Type B pancreatic cell (in vitro differentiated cells): ENCODE measurements at places on chromosomes 6 and 20. TPM values are rescaled to one million over a fixed set of nuclear protein-coding genes. Genes with fewer than 3 reads are reported as not detected.

- H3K4me1 ChIP-seq: peaks cover 37% of the 10 kb centered on the region
- H3K27me3 ChIP-seq: peaks cover 6% of the 10 kb centered on the region
- peak overlapping the region; percentile 96 for H3K27ac ChIP-seq
- peak overlapping the region; percentile 100 for H3K4me3 ChIP-seq
- H3K36me3 ChIP-seq: peaks cover 45% of the 10 kb centered on the region
- DNase-seq: peak; percentile 82
Measured at GRCh38 chr6:158817728-158818580, 1.2 kb downstream of the EZR start.

GRCh38 chr6:152463164-152463563 is 174.0 kb downstream of the SYNE1 start:
- H3K27me3 ChIP-seq: peaks cover 3% of the 10 kb centered on the region
- H3K4me1 ChIP-seq: no peaks in the 10 kb centered on the region
- H3K27ac ChIP-seq: no peak overlapping the region

DNA sequence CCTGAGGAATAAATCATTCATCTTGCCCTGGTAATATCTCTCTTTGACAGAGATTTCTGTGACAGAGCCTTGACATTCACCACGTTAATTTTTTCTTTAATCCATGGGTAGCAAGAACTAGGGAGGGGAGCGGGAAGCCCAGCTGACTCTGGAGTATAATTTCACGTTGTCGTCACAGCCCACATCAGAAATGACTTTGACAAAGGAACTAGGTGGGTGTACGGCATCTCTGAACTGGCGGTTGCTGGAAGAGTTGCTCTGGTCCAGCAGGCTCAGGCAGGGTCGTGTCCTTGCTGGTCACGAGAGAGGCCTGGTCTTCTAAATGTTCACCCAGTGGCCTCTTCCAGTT is 397.1 kb upstream of the CNR1 start:
- H3K4me1 ChIP-seq: no peaks in the 10 kb centered on the region
- H3K36me3 ChIP-seq: no peaks in the 10 kb centered on the region
- H3K4me3 ChIP-seq: no peak overlapping the region
- H3K27ac ChIP-seq: no peak overlapping the region
- no peak for DNase-seq
- H3K27me3 ChIP-seq: peaks cover 3% of the 10 kb centered on the region

- no peak overlapping the region for H3K4me3 ChIP-seq
- H3K36me3 ChIP-seq: no peaks in the 10 kb centered on the region
- no peak for DNase-seq
- no peaks in the 10 kb centered on the region for H3K4me1 ChIP-seq
Measured at GRCh38 chr20:18256440-18257090, 31.8 kb upstream of the ZNF133 start.

DNA sequence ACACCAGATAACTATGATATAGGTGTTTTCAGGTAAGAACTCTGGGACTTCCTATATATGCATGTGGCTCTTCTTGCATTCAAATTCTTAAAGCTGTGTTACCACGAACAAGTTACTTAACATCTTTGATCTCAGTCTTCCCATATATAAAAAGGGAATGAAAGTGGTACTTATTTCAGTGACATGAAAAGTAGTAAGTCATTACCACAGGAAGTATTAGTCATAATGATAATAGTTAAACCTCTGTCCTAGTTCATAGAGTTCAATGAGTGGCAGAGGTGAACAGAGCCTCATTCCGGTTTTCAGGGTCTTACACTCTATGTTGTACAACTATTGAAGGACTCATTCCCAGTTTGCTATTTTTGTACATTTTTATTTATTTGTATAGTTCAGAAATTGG is 237.0 kb downstream of the NKAIN2 start:
- peaks cover 4% of the 10 kb centered on the region for H3K4me1 ChIP-seq
- no peak for DNase-seq
- no peaks in the 10 kb centered on the region for H3K36me3 ChIP-seq

DNA sequence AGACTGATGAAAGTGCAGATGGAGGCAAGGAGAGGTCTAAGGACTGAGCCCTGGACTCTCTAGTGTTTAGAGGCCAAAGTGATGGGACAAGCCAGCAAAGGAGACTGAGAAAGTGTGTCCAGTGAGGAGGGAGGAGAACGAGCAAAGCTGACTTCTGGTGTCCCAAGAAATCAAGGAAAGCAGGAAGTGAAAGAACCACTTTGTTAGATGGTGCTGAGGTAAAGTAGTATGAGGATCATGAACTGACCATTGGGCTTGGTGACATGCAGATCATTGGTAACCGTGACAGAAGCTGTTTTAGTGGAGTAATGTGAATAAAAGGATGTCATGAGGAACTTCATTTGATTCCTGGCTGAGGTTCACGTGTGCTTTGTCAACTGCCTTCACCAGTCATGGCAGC is 108.4 kb downstream of the SLX4IP start:
- H3K4me3 ChIP-seq: no peak overlapping the region
- H3K27ac ChIP-seq: no peak overlapping the region
- no peaks in the 10 kb centered on the region for H3K36me3 ChIP-seq
- no peaks in the 10 kb centered on the region for H3K27me3 ChIP-seq
- H3K4me1 ChIP-seq: peaks cover 24% of the 10 kb centered on the region
- no peak for DNase-seq

- H3K4me3 ChIP-seq: no peak overlapping the region
- H3K27ac ChIP-seq: no peak overlapping the region
- peaks cover 7% of the 10 kb centered on the region for H3K4me1 ChIP-seq
- no peaks in the 10 kb centered on the region for H3K27me3 ChIP-seq
Measured at GRCh38 chr20:2602746-2603145, 49.7 kb upstream of the NOP56 start.

- no peaks in the 10 kb centered on the region for H3K4me1 ChIP-seq
- no peak for DNase-seq
- H3K36me3 ChIP-seq: peaks cover 5% of the 10 kb centered on the region
- no peak overlapping the region for H3K27ac ChIP-seq
Measured at GRCh38 chr6:135419162-135419561, 78.4 kb downstream of the AHI1 start.

- no peak overlapping the region for H3K27ac ChIP-seq
- no peaks in the 10 kb centered on the region for H3K27me3 ChIP-seq
- no peak for DNase-seq
- H3K36me3 ChIP-seq: peaks cover 4% of the 10 kb centered on the region
Measured at GRCh38 chr6:100612094-100612493, 147.4 kb upstream of the SIM1 start.

DNA sequence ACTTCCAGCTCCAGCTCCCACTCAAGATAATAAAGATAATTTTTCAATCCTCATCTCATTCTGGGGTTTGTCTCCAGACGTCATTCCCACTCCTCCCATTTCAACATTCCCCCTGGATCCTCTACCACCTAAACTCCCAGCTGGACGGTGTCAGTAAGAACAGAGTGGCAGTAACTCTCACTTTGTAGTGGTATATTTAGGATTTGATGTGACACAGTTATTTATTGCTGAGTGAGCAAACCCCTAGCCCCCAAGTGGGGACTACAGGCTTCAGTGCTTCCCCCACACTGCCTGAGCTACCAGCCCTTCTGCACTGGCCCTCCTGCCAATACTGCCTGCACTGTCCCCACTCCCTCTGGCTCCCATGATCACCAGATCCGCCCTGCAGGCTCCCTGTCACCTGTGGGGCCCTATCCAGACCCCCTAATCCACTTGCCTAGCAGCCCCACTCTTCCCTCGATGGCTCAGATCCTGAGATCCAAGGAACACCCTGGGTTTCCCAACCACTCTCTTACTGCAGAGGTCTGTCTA is 2.4 kb downstream of the C6orf47 start:
- no peaks in the 10 kb centered on the region for H3K27me3 ChIP-seq
- H3K36me3 ChIP-seq: peaks cover 17% of the 10 kb centered on the region
- H3K4me3 ChIP-seq: peak overlapping the region; percentile 93
- peak overlapping the region; percentile 82 for H3K27ac ChIP-seq

- H3K4me3 ChIP-seq: no peak overlapping the region
- no peak for DNase-seq
- peaks cover 10% of the 10 kb centered on the region for H3K4me1 ChIP-seq
- peaks cover 19% of the 10 kb centered on the region for H3K27me3 ChIP-seq
Measured at GRCh38 chr6:169944061-169944337, 192.6 kb downstream of the ERMARD start.

DNA sequence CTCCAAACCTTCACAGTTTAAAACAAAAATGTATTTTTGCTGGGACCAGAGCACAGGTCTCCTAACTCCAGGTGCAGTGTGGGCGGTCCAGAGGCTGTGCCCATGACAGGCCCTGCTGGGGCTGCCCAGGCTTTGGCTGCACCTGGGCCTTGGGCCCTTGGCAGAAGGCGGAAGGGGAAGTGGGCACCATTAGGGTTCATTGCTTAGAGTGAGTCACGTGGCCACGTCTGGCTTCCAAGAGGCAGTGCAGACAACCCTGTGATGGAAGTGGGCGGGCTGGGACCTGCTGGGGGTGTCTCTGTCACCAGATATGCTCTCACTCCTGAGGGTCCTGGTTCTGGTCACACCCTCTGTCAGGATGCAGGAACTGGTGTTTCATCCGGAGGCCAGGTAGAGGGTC is 302.2 kb downstream of the QKI start:
- no peak for DNase-seq
- H3K4me1 ChIP-seq: no peaks in the 10 kb centered on the region
- H3K27me3 ChIP-seq: peaks cover 6% of the 10 kb centered on the region
- no peak overlapping the region for H3K27ac ChIP-seq

GRCh38 chr6:52557389-52558265 is 19.2 kb downstream of the TRAM2 start:
- H3K27ac ChIP-seq: no peak overlapping the region
- peaks cover 4% of the 10 kb centered on the region for H3K36me3 ChIP-seq
- H3K4me3 ChIP-seq: no peak overlapping the region
- H3K4me1 ChIP-seq: peaks cover 39% of the 10 kb centered on the region

DNA sequence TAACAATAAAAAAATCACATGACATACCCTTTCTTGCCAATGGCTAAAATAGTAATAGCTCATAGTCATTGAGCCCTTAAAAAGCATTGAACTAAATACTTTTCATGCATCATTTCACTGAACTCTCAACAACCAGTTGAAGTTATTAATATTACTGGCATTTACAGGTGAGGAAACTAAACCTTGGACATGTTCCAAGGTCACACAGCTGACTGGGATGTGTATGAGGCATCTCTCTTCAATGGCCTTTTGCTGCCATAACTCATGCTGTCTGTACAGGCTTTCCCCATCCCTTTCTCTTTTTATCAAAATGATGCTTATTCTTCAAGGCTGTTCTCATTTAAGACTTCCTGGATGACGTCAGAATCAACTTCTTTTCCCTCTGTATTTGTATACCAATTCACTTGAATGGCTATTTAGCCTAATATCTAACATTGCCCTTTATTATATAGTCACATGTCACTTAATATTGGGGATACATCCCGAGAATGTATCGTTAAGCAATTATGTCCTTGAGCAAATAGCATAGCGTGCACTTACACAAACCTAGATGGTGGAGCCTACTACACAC is 476.4 kb downstream of the KIF16B start:
- H3K4me1 ChIP-seq: peaks cover 5% of the 10 kb centered on the region
- H3K27me3 ChIP-seq: no peaks in the 10 kb centered on the region
- no peaks in the 10 kb centered on the region for H3K36me3 ChIP-seq
- no peak for DNase-seq
- H3K4me3 ChIP-seq: no peak overlapping the region
- H3K27ac ChIP-seq: no peak overlapping the region

DNA sequence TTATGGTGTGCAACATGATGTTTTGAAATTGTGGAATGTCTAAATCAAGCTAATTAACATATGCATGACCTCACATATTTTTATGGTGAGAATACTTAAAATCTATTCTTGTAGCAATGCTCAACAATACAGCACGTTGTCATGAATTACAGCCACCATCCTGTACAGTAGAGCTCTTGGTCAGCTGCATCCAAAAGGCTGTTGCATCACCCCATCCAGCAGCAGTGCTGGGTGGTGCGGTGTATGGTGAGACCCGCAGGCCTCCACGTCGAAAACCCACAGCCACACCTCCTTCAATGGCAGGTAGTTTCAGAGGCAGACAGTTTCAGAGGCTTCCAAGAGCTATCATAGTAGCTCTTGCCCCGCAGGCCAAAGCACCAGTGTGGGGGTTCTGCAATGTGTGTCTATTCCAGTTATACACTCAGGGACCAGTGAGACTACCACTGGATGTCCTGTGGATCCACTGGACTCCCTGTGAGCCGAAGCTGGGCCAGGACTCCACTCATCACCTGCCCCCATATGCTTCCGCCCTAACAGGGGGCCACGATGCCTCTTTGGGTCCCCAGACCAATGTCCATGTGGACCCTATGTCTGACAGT is 23.4 kb downstream of the PACSIN1 start:
- no peaks in the 10 kb centered on the region for H3K27me3 ChIP-seq
- H3K36me3 ChIP-seq: no peaks in the 10 kb centered on the region
- H3K27ac ChIP-seq: no peak overlapping the region
- H3K4me3 ChIP-seq: no peak overlapping the region

- no peak overlapping the region for H3K27ac ChIP-seq
- no peak for DNase-seq
- H3K27me3 ChIP-seq: no peaks in the 10 kb centered on the region
Measured at GRCh38 chr6:82240186-82240585, 7.4 kb downstream of the IBTK start.

DNA sequence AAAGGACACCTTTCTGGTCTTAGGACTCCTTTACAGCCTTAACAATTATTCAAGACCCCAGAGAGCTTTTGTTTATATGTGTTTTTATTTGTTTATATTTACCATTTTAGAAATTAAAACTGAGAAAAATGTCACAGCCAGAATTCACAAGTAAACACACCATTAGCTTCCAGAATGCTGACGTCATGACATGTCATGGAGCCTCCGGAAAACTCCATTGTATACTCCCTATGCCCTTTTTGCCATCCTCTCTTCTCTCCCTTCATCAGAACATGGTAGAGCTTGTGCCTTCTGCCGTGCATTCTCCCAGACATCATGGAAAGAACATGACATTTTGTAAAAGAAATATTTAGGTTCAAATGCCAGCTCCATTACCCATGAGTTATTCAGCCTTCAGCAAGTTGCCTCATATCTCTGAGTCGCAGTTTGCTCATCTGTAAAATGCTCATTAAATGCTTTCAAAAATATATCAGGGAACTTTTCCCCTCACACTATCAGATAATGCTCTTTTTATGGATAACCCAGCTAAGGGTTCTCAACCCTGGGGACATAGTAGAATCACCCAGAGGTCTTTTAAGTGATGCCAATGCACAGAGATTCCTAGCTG is 27.8 kb downstream of the TNFAIP3 start:
- no peaks in the 10 kb centered on the region for H3K4me1 ChIP-seq
- DNase-seq: no peak
- H3K27me3 ChIP-seq: peaks cover 3% of the 10 kb centered on the region
- H3K27ac ChIP-seq: no peak overlapping the region
- no peaks in the 10 kb centered on the region for H3K36me3 ChIP-seq
- H3K4me3 ChIP-seq: no peak overlapping the region

Gene EDN3
- total RNA-seq: 2.3 and 30.4 TPM in 2 replicates

Gene LY86
- not detected in 2 replicates for total RNA-seq

Gene LZTS3
- total RNA-seq: 17.2 and 17.3 TPM in 2 replicates

Gene DEFB124
- not detected in 2 replicates for total RNA-seq
